ENCODE measurements at places on chromosomes 6 and 20.

DNA sequence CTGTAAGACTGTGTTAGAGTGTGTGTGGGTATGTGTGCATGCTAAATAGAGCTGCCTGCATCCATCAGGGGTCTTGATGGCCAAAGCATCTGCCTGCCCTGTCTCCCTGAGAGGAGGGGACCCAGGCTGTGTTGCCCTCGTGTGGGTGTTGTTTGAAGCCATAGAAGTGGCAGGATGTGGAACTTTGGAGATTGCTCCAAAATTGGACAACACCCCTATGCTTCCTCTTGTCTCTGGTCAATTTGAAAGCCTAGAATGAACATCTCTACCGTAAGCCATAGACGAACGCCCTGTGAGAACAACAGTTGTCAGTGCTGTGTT, 82.6 kb downstream of the ASXL1 start:
- no peak for DNase-seq

- no peak for DNase-seq
Measured at GRCh38 chr6:50939931-50940330, 121.3 kb downstream of the TFAP2B start.

- no peak for DNase-seq
Measured at GRCh38 chr6:160129881-160130615, 8.4 kb downstream of the SLC22A1 start.

GRCh38 chr6:106155219-106155830, 69.2 kb downstream of the PRDM1 start:
- DNase-seq, result no peak

DNA sequence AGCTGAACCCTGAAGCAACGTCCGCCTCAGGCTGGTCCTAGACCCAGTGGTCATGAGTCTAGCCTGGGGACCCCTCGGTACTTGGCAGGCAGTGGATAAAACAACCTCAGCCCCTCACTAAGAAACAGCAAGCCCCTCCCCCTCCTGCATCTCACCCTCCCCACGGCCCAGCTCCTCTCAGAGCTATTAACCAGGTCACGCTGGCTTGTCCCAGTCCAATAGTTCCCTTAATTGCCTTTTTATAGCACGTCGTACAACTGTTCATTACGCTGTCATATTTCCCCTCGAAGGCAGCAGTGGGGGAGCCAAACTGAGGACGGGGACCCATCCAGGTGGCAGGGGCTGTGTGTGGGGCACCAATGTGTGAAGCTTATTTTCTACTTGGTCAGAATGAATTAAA, 8.6 kb upstream of the SLC32A1 start:
- DNase-seq, result peak; percentile 64

DNA sequence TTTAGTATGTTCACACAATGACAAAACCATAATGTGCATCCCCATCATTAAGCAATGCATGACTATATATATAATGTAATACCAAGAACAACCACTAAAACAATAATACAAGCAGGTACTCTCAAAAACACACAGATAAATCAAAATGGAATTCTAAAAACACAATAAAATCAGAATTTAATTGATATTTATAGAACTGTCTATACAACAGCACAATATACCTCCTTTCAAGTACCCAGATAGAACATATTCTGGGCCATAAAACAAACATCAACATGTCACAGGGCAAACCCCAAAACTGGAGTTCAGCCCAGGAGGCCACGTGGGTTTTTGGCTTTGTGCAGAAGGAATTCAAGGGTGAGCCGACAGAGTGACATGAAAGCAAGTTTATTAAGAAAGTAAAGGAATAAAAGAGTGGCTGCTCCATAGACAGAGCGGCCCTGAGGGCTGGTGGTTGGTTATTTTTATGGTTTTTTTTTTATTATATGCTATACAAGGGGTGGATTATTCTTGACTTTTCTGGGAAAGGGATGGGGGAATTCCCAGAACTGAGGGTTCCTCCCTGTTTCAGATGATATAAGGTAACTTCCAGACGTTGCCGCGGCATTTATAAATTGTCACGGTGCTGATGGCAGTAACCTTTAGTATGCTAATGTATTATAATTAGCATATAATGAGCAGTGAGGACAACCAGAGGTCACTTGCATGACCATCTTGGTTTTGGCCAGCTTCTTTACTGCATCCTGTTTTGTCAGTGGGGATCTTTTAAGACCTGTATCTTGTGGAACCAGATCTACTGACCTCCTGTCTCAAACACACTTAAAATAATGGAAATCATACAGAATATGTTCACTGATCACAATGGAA, 5.6 kb downstream of the RAB23 start:
- DNase-seq, result no peak

DNA sequence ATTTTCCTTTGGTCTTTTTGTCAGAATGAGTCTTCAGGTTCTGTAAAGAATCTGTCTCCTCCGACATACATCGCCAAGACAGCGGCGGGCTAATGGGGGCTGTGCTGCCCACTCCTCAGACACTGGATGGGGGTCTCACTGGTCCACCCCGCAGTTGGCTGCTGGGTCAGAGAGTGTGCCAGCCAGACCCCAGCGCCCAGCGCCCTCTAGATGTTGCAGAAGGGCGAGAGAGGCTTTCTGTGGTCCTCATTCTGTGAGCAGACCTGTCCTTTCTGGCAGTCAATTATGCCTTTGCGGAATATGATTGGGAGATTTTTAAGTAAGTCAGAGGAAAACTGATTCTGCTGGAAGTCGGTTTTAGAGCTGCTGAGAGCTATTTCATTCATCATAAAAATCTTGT, 7.8 kb upstream of the CCR6 start:
- DNase-seq, result no peak

DNA sequence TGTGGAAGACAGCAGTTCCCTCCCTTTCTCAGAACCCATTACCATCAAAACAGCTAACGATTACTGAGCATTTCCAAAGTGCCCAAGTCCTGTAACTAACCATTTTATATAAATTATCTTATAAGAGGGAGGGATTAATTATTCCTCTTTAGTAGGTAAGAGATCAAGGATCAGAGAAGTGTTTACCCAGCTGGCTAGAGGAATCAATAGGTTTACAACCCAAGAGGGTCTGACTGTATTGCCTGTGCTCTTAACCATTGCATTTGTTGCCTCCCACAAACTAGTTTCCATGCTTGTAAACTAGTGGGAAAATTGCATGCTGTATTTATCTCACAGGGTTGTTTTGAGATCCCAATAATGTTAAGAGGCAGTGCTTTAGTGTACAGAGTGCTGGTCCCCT, 3.7 kb upstream of the DBNDD2 start:
- peak; percentile 7 for DNase-seq

DNA sequence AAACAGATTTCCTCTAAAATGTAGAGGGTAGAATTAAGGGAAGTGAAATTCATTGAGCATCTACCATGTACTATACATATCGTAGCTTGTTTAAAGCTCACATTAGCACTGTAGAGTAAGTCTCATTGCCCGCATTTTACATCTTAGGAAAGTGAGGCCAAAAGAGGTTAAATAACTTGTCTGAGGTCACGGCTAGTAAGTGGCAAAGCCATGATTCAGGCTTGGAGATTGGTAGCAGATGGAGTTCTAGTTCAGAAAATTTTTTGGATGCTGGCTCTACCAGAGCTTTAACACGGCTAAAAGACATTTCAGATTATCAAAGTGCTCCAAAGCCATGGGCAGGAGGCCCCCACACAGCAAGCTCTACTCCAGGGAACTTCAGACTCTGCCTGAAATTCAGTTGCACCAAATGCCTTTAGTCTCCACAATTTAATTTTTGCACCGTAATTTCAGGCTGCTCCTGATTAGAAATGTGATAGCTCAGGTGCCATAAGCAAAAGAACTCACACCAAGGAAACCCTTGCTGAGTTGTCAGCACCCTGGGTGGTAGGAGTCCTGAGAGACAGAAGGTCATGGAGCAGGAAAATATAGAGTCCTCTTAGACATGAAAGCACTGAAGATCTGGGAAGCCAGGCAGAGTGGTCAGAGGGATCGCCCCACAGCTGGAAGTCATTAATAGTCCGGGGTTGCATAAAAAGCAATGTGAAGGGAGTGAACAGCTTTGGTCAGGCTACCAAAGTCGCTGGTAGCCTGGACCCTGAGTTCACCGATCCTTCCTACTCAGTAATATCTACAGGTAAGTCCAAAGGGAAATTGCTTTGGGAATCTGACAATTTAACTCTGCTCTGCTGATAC, 55.2 kb upstream of the ASIP start:
- no peak for DNase-seq

DNA sequence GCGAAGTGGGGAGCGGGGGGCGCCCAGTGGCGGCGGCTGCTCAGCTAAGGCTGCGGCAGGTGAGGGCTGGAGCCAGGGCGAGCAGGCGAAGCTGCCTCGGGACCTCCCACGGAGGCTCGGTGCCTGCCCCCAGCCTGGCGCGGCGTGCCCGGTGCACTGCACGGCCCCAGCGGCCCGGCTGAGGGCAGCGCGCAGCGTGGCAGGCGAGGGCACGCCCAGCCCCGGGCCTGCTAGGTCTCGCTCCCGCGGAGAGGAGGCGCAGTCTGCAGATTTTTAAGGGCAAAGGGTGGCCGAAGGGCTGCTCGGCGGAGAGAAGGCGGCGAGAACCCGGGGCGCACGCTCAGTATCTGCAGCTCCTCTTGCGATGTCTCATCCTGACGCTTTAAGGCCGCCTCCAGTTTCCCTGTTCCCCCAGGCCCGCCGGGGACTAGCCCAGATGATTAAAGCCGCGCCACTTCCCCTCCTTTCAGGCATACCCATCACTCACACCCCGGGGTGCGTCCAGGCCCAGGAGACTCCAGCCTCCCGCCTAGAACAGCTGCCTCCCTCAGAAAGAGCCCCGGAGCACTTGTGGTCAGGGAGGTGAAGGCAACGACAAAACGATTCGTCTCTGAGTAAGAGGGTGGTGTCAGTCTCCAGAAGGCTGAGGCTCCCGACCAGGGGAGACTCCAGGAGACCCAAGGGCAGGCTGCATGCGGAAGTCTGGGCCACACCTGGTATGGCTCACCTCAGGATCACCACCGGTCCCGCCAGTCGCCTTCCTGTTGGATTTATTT, at the start of gene FERMT1:
Gene FERMT1 (minus strand): TSS at position 158 of the 776 bp plus-strand sequence. CDS start 3,476 bp downstream, outside the sequence.
- peak; percentile 94 for DNase-seq

GRCh38 chr20:2280082-2280481, 15.7 kb upstream of the TGM3 start:
- DNase-seq, result no peak

DNA sequence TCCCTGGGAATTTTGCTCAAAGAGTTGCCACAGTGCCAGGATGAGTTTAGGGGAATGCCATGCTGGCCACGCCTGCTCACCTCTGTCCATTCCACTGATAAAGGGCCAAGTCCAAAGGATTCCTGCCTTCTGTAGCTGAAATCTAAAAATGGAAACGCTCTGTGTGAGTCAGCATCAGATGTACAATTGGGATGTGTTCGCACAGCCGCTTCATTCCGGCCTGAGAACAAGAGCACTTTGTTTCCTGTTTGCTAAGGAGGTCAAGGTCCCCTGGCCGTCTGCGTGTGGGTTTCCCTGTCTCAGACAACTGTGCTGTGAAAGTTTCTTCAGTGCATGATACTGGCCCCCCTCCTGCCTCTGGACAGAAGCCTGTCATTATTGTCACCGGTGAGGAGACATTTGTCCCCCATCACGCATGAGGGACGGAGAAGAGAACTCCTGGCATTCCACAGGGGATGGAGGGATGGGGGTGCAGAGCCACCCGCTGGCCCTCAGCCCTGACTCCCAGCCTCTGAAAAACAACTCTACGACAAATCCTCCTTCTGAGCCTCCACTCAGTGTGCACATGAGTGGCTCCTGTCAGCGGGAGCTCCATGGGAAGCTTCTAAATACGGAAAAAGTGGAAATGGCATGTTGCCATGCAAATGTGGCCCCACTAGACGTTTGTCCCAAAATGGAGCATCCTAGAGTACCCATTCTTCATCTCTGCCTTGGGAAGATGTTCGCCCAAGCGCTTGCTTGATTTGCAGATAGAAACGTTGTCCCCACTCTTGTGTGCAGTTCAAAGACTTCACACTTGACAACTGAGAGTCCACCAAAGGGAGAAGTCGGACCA, 143.5 kb upstream of the AFDN start:
- DNase-seq, result no peak

GRCh38 chr6:95543798-95544197, 33.5 kb upstream of the MANEA start:
- peak; percentile 6 for DNase-seq

GRCh38 chr6:2205396-2205795, 40.0 kb downstream of the GMDS start:
- no peak for DNase-seq

GRCh38 chr6:133277228-133277899, 36.2 kb downstream of the EYA4 start:
- no peak for DNase-seq

DNA sequence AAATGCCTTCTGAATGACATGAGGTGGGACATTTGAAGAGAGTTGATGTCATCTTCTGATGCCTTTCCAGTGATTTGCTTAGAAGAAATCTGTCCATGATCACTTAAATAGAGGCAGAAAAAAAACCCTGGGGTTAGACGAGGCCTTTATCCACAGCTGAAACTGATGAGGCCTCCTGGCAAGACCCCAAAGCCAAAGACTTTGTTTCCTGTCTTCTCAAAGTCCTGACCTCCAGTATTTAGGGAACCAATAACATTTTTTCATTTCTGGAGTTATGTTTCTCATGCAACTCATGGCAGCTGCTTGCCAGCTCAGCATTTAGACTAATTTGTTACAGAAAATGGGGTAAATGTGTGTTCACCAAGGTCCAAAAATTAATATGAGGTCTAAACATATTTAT, 248.0 kb upstream of the PRDM1 start:
- DNase-seq, result no peak

GRCh38 chr6:26502165-26502564, 2.1 kb downstream of the BTN1A1 start:
- DNase-seq, result peak; percentile 12

GRCh38 chr20:47358672-47359529, 2.4 kb upstream of the ZMYND8 start:
- DNase-seq, result peak; percentile 52

GRCh38 chr6:139271056-139271455, 20.7 kb downstream of the TXLNB start:
- DNase-seq, result no peak

DNA sequence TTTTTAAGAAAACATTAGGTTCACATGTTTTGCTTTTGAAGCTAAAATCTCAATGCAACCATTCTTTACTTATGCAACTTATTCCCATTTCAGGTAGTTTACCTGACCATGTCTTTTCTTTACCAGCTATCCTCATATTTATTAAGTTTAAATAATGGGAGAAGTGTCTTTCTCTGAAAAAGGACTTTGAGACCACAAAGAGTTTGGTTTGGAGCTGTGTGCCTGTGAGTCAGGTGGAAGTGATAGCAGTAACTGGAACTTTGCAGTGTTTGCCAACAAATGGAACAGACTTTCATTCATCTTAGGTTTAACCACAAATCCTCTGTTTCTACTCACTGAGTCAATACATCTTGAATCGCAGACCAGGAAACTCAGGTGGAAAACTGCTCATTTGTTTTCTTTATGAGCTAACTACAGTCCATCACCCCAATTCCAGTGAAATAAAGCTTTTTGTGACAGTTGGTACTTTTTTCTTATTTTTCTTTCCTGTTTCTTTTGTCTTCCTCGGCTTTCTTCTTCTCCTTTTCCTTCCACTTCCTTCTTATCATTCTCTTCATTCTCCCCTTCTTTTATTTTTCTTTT, 148.3 kb upstream of the RIN2 start:
- DNase-seq, result no peak

Measured in NCI-H69 (cell line).